ENCODE measurements at places on chromosomes 11 and 22.

- DNase-seq = no peak
These were observed 2.6 kb downstream of the PHLDA2 start for GRCh38 chr11:2926611-2927051.

DNA sequence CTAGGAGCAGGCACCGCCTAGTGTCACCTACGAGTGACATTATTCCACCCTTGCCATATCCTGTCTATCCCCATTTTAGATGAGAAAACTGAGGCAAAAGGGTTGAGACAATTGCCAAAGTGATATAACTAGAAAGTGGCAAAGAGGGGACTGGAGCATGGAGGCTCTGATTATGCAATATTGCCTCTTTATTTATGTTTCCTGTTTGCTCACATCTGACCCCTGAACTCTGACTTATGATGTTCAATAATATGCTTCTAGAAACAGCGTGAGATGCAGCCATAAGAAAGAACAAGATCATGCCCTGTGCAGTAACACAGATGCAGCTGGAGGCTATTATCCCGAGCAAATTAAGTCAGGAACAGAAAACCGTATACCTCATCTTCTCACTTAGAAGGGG lies 7.7 kb downstream of the ELF5 start:
- no peak for DNase-seq

GRCh38 chr22:17120281-17120680 lies 879 bp downstream of the TMEM121B start:
- no peak for DNase-seq

GRCh38 chr22:36097880-36098279 lies 62.7 kb downstream of the APOL3 start:
- DNase-seq = no peak

DNA sequence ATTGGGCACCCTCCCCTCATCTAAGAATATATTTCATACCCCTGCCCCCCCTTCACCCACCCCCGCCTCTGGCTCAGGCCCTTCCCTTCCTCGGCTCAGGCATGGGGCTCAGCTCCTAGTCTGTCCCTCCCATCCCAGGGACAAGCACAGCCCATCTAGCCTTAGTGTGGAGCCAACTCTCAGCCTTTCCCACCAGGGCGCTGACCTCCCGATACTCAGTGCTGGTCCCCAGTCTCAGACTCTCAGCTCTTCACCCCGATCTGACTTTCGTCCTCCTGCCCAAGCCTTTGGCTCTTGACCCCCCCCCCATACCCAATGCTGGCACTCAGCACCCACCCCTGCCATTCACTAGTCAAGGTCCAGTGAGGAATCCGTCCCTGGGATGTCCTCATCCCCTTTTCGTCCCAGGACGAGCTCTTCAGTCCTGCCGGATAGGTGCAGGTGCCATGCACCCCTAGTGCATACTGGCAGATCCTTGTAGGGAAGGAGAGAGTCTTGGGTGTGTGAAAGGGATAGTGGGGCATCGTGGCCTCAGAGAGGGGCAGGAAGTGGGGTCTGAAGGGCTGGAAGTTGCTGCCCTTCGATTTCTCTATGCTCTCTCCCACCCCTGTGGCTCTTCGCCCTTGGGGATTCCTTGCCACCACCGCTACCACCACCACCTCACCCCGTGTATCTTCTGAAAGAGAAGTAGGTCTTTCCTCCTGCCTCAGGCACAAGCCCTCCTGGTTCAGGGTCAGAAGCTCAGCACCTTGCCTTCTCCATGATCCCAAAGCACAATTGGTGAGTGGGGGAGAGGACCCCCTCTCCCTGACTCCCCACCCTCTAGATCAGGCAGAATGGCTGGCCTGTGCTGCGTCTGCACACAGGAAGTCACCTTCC lies 2.4 kb downstream of the TPBGL start:
- no peak for DNase-seq

- DNase-seq = no peak
These were observed 6.0 kb downstream of the SYT9 start for GRCh38 chr11:7257724-7258123.

Data from cortex of kidney (tissue), 1 donor.